ENCODE measurements at places on chromosomes 12 and 14.

- no peak for DNase-seq
Measured at GRCh38 chr14:69615121-69615495, 3.7 kb downstream of the SUSD6 start.

DNA sequence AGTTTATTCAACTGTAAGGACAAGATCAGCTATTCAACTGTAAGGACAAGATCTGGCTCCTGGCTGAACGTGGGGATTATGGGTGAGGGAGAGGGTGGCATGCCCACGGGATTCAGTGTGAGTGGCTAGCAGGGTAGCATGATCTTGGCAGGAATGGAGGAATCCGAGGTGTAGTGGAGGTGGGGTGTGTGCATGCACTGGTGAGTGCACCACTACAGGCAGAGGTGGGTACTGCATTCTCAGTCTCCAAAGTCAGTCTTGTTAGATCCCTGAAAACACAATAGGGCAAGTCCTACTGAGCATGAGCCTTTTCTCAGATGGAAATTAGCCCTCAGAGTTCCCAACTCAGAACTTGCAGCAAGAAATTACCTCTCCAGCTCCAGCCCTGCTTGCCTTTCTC, 32.2 kb upstream of the DCD start:
- no peak for DNase-seq

DNA sequence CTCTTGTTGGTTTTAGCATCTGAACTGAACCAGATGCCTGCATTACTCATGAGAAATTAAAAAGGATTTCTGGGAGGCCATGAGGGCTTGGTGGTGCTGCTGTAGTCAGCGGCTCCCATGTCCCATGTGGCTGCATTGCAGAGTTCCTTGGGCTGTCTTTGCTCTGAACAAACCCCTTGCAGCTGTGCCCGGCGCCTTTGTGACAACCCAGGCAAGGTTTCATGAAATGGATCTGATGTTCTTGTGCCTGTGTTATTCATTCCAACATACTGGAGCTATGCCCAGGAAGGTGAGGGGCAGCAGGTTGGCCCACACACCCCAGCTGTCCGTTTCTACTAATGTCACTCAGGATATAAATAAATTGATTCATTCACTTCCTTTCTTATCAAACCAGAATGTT, 40.8 kb downstream of the TGFB3 start:
- DNase-seq, result no peak

GRCh38 chr12:132734206-132734605, 23.6 kb downstream of the PGAM5 start:
- no peak for DNase-seq

DNA sequence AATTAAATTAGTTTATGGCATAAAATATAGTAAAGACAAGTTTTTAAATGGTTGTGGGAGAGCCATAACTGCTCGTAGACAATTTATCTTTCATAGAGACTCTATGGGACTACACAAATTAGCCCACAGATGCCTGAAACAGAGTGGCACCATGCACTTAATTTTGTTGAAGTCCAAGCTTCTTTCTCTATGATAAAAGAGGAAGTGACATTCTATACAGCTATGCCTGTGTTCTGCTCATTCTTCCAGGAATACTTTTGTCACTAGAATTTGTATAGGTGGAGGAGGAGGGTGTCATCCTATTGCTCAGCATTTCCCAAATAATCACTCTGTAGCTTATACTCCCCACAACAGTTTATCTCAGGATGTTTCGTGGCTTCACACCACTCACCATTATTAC, 43.7 kb upstream of the KICS2 start:
- no peak for DNase-seq

- no peak for DNase-seq
Measured at GRCh38 chr14:96851694-96852381, 54.7 kb downstream of the VRK1 start.

DNA sequence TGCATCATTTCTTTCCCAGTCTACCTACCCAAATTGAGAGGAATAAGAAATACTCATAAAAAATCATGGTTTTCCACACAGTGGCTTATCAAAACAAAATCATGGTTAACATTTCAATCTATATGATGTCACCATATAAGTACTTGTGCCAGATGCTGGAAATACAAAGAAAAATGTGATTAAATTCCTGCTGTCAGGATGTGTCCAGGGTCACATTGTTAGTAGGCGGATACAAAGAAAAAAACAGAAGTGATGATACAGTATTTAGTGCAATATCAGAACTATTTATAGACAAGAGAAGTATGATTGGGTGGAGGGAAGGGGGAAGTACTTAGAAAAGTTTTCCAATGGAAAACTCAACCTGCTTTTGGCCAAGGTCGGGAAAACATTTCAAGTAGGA, 47.0 kb upstream of the OR6J1 start:
- no peak for DNase-seq

GRCh38 chr12:55929306-55929791, 1.6 kb upstream of the DGKA start:
- DNase-seq, result no peak

- peak; percentile 80 for DNase-seq
Measured at GRCh38 chr14:45426685-45427282, 173.8 kb upstream of the MIS18BP1 start.

DNA sequence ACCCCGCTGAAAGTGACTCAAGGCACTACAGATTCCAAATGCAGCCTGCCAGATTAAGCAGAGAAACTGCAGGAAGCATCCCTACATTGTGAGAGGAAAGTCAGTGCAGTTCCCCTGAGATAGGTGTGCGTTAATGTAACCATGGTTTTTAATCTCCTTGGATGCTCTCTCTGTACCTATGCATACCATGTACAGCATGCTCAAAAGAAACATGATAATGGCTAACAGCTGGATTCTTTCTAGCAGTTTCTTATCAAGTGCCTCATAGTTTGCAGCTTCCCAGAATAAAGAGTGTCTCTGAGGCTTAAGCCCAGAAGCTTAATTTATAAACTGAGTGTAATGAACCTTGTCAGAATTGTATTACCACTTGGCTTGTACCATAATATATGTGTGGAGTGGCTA, 17.1 kb upstream of the MDM1 start:
- peak; percentile 67 for DNase-seq

DNA sequence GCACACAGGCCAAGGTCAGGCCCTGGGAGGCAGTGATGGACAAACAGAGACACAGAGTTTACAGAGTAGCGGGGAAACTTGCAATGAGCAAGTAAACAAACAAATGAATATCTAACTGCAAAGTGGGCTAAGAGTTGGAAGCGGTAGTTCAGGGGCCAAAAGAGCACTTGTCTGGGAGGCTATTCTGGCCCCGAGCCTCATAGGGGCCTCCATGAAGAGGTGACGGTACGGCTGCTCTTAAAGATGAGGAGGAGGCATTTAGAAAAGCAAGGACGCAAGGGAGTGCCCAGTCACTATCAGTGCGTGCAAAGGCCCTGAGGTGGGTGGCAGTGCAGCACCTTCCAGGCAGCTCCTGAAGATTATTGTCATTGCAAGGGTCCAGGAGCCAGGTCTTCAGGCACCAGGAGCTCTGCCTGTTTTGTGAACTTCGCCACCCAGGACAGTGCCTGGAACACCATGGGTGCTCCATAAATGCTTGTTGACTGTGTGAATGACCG, 4.4 kb upstream of the TMEM119 start:
- no peak for DNase-seq

DNA sequence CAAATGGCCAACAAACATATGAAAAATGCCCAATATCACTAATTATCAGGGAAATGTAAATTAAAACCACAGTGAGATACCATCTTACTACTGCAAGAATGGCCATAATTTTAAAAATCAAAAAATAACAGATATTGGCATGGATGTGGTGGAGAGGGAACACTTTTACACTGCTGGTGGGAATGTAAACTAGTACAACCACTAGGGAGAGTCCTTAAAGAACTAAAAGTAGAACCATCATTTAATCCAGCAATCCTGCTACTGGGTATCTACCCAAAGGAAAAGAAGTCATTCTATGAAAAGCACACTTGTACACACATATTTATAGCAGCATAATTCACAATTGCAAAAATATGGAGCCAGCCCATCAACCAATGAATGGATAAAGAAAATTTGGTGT, 459.7 kb downstream of the GXYLT1 start:
- DNase-seq, result no peak

DNA sequence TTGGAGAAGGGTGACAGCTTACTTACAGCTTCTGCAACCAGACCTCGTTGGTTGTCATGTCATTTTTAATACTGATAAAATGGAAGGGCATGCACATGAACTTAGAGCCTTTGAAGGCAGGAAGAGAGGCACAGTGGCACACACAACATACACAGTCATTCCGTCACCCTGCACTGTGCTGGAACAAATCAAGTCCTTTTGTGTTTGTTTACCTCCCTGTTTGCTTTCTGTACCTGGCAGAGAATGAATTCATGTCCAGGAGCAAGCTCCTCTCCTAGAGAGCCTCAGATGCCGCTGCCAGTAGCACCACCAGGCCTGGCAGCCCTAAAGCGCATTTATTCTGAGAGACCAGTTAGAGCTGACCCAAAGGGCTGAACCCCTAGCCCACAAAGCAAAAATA, 460.3 kb downstream of the EGLN3 start:
- peak; percentile 14 for DNase-seq

DNA sequence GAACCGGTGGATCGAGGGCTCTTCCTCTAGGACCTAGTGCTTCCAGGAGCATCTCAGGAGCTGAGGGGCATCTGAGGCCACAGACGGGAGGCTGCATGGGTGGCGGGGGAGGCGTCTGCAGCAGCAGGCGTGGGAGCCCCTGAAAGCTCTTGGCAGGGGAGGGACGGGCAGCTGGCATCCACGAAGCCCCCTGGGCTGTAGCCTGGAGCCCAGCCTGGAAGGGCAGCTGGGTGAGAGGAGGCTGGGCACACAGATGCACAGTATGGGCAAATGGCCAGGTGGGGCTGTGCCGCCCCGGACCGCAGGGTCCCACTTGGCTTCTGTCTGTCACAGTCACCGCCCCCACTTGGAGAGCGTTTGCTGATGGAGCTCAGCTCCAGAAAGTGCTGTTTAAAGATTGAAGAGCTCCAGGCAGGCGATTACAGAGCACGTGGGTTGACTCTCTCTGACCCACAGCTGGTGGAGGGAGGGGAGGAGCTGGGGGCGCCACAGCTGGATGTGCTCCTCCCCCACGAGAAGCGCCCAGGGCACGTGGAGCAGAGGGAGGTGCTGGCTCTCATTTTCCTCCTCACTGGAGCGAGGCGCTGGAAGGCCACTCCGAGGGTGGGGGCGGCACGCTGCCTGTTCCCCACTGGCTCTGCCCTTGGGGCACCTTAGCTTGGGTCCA, 155.0 kb upstream of the C14orf180 start:
- peak; percentile 98 for DNase-seq

DNA sequence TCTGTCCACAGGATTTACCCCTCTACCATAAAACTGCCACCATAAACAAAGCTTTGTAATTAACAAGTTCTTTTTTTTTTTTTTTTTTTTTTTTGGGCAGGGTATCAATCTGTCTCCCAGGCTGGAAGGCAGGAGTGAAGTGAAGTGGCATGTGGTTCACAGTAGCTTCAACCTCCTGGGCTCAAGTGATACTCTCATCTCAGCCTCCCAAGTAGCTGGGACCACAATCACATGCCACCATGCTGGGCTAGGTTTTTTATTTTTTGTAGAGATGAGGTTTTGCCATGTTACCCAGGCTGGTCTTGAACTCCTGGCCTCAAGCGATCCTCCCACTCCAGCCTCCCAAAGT, 61.1 kb upstream of the NUDT4 start:
- no peak for DNase-seq

GRCh38 chr12:82682851-82683261, 3.9 kb upstream of the TMTC2 start:
- no peak for DNase-seq

- no peak for DNase-seq
Measured at GRCh38 chr12:54628186-54628846, 6.4 kb downstream of the LACRT start.

DNA sequence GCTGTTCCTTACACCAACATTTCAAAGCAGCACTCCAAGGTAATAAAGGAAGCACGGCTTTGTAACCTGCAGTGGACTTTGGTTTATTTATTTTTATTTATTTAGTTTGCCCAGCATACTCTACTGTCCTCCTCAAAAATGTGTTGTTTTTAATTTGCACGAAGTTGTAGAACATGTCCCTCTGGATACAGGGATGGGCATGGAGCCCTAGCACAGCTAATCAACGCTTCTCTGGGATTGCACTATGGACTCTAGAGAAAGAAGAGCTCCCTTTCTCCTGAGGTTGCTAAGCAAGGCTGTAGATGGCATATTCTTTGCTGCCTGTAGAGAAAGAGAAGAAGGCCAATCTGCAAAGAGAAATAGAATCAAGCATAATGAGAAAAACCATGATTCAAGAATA, 5.9 kb upstream of the ANAPC5 start:
- no peak for DNase-seq

DNA sequence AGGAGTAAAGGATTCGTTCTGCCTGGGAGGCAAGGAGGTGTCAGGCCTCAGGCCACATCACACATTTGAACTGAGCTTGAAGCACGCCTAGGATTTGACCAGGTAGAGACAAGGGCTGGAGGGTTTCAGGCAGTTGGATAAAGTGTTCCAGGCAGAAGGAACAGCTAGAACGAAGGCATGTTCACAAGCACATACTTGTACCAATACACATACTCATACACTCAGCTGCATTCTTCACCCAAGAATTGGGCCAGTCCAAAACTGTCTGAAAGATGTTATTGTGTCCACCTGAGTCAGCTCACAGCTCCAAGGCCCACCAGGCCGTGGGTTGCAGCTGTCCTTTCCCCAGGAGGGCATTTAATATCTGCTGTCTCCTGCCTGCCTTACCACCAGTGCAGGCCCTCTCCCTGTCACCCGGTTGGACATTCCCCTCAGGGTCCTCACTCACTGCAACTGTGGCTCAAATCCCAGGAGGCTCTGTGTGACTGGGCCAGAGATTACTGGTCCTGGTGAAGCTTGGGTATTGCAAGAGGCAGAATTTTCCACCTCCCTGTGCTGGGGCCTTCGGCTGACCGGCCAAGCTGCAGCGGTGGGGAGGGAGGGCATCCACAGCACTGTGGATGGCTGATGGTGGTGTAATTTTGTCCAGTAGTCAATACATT, 12.8 kb upstream of the AQP2 start:
- DNase-seq, result no peak

DNA sequence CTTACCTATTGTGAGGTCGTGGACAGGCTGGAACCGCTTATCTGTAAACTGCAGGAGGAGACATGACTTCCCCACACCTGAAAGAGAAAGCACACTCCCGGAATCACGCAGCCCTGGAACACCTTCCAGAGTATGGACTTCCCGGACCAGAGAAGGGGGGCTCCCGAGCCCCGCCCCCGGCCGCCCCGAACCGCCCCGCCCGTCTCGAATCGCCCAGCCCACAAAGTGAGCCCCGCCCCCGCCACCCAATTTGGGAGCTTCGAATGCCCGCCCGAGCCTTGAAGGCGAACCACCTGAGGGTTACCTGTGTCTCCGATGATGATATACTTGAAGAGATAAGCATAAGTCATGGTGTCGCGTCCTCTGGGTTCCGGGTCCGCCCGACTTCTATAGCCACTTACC, 235 bp downstream of the RAB2B start:
- no peak for DNase-seq
